Activated T-helper 2 cell treated with anti-CD3 and anti-CD28 coated beads, Interferon-gamma antibody, Interleukin-2, Interleukin-4, amounts not matched to agents 10 μg/mL and 5 μg/mL and 100 μg/mL, durations not matched to agents 14 hours and 24 hours and 36 hours (primary cell): ENCODE measurements at places on chromosomes 16 and 17.

DNA sequence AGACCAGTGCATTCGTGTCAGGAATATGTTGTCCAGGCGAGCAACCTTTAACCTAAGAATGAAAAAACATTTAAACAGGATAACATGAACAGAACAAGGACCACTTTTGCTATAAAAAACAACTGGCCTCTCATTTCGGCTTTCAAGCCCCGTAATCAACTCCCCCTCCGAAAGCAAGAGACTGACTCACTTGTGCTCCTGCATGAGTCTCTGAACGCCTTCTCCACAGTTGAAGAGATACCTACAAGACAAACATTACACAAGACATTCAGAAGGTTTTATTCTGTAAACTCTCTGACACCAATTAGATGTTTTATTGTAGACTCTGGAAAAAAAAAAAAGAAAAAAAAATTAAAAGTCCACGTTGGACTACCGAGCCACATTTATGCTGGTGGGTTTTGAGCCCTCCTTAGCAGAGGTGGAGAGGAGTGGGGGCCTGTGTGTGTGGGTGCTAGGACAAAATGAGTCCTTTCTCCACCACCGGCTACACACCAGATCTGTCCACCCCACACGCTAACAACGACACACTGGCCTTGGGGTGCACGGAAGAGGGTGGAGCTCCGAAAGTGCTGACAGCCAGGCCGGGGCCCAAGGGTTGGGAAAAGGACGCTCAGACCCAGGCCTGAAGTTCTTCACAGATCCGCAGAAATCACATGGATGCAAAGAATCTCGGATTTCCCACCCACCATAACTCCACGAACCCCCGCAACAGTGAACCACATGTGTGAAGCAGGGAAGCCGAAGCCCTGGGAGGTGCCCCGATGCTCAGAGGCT lies 759 bp downstream of the ELAC2 start:
- no peak for DNase-seq

- DNase-seq, result no peak
These were observed 19.8 kb upstream of the GGA2 start for GRCh38 chr16:23530062-23530461.

DNA sequence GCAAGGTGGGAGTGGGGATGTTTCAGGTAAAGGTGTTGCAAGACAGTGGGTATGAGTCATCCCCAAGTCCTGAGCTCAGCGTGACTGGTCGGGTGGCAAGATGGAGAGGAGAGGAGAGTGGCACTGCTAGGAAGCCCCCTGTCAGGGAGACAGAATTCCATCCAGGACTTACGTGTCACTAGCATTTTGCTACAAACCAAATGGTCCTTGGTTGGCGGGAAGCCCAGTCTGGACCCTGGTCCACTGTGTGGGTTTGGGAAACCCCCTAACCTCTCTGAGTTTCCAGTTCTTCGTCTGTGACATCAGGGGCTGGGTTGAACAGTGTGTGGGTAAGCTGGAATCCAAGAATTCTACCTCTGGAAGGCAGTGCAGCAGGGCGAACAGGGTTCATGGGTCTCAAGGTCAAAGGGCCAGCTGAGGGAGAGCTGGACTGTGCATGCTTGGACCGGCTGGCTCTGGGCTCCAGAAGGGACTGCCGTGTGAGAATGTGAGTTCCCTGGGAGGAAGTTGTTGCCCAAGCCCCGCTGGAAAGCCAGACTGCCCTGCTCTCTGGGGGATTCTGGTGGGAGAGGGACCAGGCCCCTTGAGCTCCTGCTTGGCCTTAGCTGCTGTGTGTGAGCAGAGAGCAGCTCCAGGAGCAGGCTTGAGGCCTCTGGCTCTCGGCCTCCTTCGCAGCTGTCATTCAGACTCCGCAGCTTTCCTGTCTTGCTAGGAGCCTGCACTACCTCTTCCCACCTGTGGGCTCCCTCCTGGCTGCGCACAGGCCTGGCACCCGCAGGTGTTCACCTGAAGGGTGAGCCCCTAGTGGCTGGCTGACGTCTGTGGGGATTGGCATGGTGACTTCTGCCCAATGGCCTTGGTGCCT lies 84.6 kb downstream of the NT5M start:
- DNase-seq, result no peak

DNA sequence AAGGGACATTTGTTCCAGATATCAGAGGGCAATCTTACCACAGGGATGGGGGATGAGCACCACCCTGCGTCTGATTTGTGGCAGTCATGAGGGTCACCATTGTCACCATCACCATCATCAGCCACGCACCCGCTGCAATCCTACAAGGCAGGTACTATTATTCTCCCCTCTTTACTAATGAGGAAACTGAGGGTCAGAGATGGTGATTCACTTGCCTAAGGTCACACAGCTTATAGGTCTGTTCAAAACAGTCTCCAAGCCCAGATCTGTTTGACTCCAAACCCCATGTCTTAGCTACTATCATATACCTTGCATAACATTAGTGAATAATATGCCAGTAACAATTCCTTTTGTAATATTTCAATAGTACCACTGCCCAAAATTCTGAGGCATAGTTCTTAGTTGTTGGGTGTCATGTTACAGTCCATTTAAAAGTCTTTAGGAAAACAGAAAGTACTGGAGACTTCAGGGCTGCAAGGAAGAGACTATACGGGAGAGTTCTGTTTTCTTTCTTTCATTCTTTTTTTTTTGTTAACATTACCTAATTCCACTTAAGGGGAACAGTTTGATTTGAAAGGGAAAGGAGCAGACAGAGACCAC lies 166.4 kb downstream of the C16orf95 start:
- DNase-seq, result no peak

DNA sequence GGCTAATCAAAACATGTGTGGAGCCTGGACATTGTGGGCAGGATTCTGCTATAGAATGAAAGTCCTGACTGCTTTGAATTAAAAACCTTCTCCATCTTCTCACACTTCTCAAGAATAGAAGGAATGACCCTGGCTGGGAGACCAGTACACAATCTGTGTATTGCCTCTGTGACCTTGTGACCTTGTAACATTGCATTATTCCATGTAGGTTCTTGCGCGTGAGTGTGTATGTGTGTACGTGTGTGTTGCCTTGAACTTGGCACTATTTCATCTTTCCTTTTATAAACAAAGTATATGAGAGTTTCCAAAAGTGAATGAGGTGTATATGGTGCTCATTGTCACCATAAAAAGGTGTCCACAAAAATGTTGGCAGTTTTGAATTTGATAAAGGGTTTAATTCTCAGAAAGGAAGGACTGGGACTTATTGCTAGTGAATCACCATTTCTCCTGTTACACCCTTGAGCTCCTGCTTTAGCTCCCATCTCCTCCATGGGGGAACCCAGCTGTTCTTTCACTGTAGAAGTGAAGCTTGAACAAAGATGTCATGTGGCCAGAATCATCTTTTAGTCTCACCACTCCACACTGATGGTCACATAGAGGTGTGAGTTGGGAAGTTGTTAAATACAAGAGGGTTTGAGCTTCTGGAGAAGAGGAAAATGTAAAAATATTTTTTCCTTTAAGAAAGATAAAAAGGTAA lies 244.9 kb downstream of the FTO start:
- no peak for DNase-seq

DNA sequence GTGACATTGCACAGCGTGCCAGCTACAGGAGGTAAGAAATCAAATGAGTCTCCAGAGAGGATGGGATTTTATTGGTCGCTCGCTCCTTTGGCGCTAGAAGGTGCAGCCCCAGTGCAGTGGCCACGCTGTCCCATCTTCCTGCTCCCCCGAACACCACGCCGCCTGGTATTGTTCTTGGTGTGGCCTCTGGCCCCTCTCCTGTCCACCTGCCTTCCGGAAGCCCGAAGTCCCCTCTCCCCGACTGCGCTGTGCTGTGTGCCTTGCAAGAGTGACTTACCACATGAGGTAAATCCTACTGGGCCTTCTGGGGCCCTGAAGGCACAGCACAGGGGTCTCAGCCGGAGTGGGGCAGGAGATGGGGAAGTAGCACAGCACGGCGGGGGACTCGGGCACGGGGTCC lies 58.2 kb downstream of the MARCHF10 start:
- no peak for DNase-seq

DNA sequence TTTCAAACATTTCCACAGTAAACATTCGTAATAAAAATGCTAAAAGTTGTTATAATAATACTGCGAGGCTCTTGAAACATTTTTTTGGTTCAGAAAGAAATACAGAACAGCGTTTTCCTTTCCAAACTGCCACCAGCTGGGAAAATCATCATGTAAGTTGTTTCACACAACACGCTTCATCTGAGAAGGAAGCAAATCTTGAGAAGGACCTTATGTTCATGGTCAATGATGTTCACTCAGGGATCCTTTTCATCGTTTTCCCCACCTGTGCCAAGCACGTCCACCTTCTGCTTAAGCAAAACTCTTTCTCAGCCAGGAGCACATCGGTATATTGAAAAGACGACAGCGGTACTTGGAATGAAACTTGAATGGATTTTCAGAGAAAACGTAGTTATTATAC lies 274.5 kb upstream of the ELAC2 start:
- DNase-seq, result no peak
